ENCODE measurements at places on chromosomes 13 and 19.

DNA sequence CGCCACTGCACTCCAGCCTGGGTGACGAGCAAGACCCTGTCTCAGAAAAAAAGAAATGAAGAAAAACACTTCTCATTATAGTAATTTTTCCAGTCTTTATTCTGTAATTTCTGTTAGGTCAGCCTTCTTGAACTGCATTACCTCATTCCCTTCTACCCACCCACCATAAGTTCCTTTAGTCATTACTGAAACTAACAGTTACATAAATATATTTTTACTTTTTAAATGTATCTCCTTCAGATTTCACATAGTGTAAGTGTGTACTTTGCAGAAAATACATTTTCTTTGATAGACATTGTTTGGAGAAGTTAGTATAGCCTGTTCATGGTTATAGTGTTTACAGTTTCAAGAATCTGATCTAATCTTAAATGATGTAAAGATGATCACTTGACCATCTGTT, 31.7 kb upstream of the KCTD4 start:
- no peak for DNase-seq

DNA sequence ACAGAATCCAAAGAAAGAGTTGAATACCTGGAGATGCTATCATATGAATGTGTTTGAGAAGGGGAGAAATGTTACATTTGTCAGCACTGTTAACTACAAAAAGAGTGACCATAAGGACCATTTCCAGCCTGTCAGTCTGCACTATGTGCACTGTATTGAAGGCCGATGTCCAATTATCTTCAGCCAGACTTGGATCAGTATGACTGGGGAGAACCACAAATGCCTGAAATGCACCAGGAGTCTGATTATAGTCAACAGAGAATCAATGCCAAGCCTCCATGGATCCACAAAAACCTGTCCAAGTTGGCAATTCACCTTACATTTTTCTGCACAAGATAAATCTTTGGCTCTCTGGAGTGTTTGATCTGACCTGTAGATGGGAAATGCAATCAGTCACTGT, 697.5 kb upstream of the SGCG start:
- no peak for DNase-seq

GRCh38 chr13:20391597-20392452, 133.8 kb downstream of the CRYL1 start:
- no peak for DNase-seq

- DNase-seq, result no peak
Measured at GRCh38 chr13:49651570-49652354, 23.5 kb downstream of the ARL11 start.

DNA sequence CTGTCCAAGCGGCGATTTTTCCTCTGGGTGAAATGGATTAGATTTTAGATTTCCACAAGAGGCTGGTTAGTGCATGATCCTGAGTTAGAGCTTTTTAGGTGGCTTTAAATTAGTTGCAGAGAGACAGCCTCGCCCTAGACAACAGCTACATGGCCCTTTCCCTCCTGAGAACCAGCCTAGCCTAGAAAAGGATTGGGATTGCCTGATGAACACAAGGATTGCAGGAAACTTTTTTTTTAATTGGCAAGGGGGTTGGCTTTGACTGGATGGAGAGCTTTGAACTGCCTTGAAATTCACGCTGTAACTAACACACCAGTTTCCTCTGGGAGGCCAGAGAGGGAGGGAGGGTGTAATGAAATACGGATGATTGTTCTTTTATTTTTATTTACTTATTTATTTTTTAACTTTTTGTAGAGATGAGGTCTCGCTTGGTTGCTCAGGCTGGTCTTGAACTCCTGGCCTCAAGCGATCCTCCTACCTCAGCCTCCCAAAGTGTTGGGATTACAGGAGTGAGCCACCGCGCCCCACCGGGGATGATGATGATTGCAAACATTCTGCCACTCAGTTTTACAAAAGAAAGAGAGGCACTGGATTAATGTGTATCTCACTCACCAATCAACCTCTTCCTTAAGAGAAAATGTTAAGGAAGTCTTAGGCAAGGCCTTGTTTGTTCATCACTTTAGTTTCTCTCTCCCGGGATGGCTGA, 1.9 kb downstream of the LDLR start:
- DNase-seq, result no peak

- DNase-seq, result no peak
Measured at GRCh38 chr13:105804561-105805190, 730.8 kb downstream of the EFNB2 start.

All from posterior cingulate gyrus (tissue), 11 donors.